Neural crest cell (in vitro differentiated cells): ENCODE measurements at places on chromosomes 1 and 21.

DNA sequence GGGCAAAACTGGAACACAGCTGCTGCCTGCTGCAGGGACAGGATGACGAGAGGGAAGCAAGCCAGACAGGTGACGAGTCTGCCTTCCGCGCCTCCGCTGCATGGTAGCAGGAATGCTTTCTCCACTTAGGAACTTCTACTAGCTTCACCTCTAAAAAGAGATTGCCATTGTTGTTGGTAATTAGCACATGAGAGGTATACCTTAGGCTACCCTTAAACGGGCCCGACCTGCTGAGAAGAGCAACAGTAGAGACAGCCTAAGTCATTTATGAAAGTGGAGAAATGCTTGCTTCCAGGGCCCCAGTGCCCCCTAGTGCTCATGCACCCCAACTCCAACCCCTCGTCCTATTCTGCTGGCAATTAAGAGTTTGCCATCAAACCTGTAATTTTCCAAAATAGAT lies 96.9 kb upstream of the AKT3 start:
- no peak for DNase-seq

- DNase-seq: peak; percentile 6
Measured at GRCh38 chr1:242847390-242847993, 323.0 kb upstream of the PLD5 start.

DNA sequence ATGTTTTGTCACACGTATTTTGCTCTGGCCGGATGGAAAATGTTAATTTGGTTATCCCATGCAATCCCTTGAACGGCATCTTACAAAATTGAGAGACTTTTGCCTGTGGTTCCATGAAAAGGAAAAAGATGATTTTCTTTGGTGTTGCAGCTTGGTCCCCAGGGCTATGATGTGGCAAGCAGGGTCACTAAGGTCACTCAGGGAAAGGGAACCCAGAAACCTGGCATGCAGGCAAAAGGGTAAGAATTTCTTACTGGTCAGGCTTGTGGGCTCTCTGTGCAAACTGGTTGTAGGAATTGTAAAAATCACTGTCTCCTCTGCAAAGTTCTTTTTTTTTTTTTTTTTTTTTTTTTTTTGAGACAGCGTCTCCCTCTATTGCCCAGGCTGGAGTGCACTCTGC lies 48.4 kb upstream of the NBPF3 start:
- no peak for DNase-seq

GRCh38 chr1:198019126-198019525 lies 102.0 kb downstream of the LHX9 start:
- no peak for DNase-seq

GRCh38 chr1:119626841-119627240 lies 21.2 kb downstream of the ZNF697 start:
- DNase-seq: no peak

- DNase-seq: no peak
Measured at GRCh38 chr1:44515416-44515815, 110.4 kb downstream of the RNF220 start.

- no peak for DNase-seq
Measured at GRCh38 chr1:88701275-88701674, 17.2 kb downstream of the PKN2 start.
